Karpas-422 (cell line): ENCODE measurements at places on chromosomes 2 and 18. TPM values are rescaled to one million over a fixed set of nuclear protein-coding genes. Genes with fewer than 3 reads are reported as not detected.

- no peaks in the 10 kb centered on the region for H3K27me3 ChIP-seq
- no peaks in the 10 kb centered on the region for H3K36me3 ChIP-seq
- DNase-seq: no peak
- peaks cover 19% of the 10 kb centered on the region for H3K4me1 ChIP-seq
Observed at GRCh38 chr2:70517804-70518203, 35.8 kb downstream of the TGFA start.

- no peak overlapping the region for H3K4me3 ChIP-seq
- no peaks in the 10 kb centered on the region for H3K36me3 ChIP-seq
Observed at GRCh38 chr18:49745045-49746014, 68.0 kb downstream of the ACAA2 start.

ATP6V1C2 gene
- not detected in 2 replicates for total RNA-seq

ACMSD gene
- not detected in 2 replicates for total RNA-seq

KATNAL2 gene
- total RNA-seq: 14.5 and 29.5 TPM in 2 replicates
